Fibroblast of skin of back (primary cell): ENCODE measurements at places on chromosomes 12 and 14.

DNA sequence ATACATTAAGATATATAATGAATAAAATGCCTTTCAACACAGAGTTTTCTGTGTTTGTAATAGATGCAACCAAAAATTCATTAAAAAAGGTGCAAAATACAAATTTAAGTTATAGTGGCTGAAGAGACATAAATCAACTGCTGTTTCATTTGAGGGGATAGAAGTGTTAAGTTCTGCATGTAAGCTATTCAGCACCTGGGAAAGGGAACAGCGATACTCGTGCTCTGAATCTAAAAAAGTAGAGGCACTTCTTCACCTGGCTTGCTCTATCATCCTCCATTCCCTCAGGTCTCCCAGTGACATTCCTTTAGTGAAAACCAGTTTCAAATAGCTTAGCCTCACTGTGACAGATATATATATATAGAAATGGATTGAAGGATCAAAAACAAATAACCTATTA is 222.6 kb downstream of the ACSS3 start:
- no peak for DNase-seq

GRCh38 chr12:110906083-110906482 is 14.3 kb downstream of the MYL2 start:
- no peak for DNase-seq

DNA sequence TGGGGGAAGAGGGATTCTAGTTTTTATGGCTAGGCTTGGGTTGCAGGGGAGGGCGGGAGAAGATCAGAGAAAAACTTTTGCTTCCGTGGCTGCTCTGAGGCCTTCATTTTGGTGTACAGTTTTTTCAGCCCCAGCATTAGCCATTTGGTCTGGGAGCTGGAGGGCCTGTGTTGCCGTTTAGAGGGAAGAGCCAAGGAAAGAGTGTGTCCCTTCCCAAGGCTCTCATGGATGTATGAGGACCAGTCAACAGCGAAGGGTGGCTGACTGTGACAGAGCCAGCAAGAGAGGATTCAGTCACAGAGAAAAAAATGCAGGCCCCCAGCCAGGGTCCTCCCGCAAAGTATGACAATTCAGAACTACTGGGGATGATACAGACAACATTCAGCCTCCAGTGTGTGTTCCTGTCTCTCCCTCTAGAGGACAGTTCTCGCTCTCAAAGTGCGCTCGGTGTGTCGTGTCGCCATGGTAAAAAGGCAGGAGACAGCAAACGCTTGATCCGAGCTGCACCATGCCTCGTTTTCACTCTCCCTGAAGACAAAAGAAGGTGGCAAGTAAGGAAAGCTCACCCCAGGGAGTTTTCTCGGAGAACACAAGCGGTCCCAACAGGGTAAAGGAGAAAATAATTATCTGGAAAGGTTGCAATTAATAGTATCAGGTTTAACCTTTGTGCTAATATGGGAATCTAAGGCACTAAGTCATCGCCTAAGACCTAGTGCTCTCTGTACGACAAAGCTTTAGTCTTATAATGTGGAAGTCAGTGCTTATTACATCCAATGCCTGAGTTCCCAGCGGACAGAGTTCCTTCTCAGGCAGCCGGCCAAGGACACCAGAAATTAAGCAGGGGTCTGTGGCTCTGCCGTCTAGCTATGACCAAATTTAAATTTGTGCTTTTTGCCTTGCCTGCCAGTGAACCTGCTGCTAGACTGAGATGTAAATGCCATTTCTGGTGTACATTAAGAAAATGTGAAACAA is 157.3 kb upstream of the PLXNC1 start:
- peak; percentile 85 for DNase-seq

DNA sequence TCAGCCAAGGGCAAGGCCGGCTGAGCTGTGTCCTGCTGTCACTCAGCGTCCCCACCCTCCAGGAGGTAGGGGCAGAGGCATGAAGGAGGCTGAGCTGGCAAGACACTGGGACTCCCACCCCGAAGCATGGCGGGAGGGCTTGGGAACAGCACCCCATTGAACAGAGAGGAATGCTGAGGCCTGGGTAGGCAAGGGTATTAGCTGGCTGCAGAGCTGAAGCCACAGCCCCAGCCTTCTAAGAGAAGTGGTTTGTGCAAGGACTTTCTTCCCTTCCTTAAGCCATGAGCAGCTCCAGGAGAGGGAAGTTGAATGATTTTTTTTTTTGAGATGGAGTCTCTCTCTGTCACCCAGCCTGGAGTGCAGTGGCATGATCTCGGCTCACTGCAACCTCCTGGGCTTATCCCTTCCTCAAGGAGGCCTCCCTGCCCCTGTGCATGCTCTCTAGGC is 6.6 kb upstream of the CFAP73 start:
- DNase-seq, result no peak

DNA sequence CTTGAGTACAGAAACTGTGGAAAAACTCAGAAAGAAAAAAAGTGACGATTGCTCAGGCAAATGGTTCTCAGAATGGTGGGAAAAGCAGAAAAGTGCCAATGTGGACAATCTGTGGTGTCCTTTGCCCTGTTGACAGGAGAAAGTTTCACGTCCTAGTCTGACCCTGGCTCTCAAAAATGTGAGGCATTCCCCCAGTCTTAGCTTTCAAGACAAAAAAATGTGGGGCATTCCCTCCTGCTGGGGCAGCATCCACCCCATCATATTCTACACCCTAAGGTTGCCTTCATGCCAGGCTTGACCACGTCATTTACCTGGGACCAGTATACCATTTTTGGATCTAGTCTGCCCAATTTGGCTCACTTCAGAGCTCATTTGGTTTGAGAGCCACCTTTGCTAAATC is 20.7 kb upstream of the ANAPC7 start:
- DNase-seq, result peak; percentile 55
